ENCODE measurements at places on chromosomes 7 and 10.

DNA sequence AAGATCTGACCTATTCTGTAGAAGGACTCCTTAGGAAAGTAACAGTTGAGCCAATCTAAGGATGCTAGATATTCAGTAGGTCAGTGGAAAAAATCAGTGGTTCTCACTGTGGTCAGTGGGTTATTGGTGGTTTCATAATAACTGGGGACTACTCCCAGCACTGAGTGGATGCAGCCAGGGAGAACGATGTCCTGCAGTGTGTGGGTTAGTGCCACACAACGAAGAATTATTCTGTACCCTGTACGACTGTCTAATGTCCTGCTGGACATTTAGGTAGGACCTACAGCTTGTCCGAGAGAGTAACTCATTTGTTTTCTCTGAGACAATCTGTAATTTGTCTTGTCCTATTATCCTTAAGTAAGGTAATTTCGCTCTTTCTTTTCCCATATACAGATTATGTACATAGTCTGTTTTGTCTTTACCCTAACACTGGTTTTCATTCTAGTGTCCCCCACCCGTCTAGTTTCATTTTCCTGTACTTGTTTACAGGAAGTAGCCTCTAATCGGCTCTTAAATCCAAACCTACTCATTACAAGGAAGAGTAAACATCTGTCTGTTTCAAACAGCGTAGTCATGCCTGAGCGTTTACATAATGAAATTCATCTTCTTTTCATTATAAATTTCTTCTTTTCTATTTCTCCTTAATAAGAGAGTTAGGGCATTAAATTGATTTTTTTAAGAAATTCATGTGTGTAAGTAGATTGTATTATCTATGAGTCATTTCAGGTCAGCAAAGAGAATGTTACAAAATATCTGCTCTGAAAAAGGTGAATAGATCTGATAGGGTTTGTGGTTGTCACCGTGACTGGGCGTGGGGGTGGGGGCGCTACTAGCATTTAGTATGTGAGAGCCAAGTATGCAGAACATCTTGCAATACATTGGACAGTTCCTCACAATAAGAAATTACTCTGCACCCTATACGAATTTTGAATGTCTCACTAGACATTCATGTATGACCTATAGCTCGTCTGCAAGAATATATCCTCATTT is 8.3 kb upstream of the ZC3HAV1L start:
- DNase-seq, result peak; percentile 81

GRCh38 chr10:6120691-6121090 is 31.9 kb downstream of the RBM17 start:
- DNase-seq, result no peak

- DNase-seq, result no peak
Observed at GRCh38 chr10:31157123-31158010, 125.7 kb upstream of the ZNF438 start.

DNA sequence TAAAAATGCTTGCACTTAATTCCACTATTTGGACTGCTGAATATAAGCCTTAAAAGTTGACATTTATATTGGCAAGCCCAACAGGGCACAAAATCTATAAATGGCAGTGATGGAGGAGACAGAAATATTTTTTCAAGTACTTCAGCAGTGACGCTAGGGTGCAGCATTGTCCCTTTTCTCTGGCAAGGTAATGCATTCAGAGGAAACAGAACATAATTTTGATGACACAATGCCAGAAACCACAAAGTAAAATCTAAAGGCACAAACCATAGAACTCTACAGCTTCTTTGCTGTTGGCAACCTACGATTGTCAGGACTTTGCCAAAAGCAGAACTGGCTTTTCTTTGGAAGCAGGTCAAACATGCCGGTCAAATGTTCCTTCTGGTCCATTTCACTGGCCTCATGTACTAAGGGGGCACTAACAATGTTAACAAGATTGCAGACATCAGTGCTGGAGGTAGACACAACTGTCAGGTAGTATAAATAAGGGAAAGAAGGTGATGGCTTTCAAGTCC is 30.9 kb upstream of the FAM133B start:
- peak; percentile 85 for DNase-seq

GRCh38 chr7:55056577-55057480 is 38.0 kb downstream of the EGFR start:
- no peak for DNase-seq

GRCh38 chr10:110860576-110861241 is 11.0 kb upstream of the PDCD4 start:
- DNase-seq, result peak; percentile 75

DNA sequence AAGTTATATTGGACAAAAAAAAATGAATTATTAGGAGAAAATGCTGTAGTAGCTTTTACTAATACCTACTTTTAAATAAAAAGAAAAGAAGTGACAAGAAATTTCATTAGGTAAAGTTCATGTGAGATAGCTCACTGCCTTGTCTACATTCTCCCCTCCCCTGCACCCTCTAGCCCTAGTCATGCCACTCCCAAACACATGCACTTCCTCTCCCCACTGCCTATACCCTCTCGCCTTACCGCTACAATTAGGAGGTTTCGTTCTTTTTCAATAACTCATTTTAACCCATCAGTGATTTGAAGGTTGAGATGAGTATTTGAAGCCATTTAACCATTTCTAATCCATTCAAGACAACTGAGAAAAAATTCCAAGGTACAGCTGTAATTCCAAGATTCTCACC is 75.3 kb downstream of the HIBADH start:
- no peak for DNase-seq

DNA sequence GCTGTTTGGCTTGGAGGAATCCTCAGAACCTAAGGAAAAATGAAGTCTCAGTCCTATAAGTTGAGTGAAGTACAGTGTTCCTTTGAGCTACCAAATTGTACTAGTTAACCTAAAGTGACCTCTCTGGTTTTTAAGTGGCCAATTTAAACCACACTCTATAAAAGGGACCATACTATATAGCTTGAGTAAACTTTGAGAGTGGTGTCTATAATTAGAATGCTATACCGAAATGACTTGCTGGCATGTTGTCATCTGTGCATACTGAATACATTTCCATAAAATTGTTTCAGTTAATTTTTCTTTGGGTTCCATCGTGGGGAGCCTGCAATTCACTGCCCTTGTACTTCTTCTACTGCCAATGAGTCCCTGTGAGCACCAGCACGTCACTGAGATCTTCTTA is 151.1 kb downstream of the DKK1 start:
- no peak for DNase-seq

DNA sequence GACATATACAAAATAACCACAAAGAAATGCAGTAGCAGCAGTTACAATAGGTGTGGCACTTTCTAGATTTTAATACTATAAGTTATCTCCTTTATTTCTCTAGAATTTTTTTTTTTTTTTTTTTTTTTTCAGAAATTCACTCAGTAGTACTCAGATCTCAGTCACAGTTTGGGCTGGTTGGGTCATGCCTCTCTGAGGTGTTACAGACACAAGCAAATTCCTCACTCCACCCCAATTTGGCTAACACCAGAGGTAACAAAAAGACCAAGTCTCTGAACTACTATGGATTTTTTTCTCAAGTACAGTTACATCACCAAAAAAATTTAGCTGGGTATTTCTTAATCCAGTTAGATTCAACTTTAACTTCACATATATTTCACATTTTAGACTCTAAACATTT is 985.1 kb upstream of the LRRN3 start:
- no peak for DNase-seq

DNA sequence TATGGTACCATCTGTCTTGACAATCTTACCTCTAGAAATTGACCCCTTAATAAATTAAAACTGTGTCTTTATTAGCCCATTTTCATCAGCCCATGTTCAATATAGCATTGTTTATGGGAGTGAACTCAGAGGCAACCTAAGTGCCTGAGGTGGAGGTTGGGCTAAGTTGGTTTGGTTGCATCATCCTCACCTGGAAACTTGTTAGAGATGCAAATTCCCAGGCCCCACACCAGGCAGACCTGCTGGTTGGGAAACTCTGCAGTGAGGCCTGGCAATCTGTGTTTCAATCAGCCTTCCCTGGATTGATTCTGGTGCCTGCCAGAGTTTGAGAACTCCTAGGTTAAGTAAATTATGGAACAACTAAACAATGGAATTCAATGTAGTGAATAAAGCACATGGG is 9.4 kb upstream of the FAM170B start:
- no peak for DNase-seq

DNA sequence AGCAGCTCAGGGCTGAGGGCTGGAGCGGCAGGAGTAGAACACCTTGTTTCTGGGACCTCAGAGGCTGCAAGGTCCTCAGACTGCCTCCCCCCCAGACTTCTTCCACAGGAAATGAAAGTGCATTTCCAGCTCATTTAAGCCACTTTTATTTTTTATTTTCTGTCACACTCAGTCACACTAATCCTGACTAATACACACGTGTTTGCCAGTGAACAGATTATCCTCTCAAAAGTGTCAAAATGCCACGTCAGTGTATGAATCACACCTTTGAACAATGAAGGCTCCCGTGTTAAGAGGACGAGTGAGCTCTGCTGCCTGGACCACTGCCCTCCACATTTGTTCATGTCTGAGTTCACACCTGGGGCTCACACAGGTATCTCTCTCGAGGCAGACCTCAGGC is 488.5 kb downstream of the DNAJB6 start:
- DNase-seq, result peak; percentile 12

DNA sequence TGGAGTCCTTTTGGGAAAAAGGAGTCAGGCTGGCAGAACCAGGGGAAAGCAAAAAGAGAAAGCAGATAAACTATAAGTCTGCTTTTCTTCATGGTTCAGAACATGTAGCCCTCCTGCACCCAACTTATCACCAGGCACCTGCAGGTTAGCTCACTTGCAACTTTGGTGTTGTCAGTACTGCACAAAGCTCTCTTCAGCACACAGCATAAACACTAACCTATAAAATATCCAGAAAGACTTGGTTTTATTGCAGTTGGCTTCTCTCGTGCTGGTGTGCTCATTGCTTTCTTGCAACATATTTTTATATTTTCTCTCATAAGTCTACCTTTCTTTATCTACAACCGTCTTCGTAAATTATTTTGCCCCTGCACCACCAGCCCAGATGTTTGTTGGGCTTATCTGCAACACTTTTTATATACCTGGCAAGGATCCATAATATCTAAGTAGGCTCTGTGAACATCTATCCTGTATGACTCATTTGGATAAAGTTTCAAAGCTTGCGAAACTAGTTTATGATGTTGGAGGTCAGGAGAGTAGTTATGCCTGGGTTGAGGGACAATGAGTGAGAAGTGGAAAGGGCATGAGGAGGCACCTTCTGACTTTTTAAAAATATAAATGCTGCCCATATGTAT is 164.6 kb downstream of the ANKRD30A start:
- DNase-seq, result no peak

DNA sequence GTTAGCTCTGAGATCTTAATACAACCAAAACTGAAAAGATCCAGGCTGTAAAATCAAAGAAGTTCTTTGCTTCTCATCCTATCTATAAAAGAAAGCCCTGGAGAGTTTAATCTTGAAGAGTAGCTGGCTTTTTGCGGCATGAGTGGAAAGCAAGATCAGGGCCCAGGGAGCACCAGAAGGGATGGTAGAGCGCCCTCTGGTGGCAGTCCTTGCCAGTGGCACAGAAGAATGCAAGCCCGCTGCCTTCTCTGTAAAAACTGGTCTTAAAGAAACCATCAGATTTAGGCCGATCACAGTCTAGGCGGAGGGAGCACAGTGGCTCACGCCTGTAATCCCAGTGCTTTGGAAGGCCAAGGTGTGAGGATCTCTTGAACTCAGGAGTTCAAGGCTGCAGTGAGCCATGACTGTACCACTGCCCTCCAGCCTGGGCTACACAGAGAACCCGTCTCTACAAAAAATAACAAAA is 35.6 kb downstream of the CPN1 start:
- DNase-seq, result peak; percentile 85
